Tibial nerve (tissue), 4 donors: ENCODE measurements at places on chromosomes 2 and 18. TPM values are rescaled to one million over a fixed set of nuclear protein-coding genes. Genes with fewer than 3 reads are reported as not detected.

The MLPH gene
- 64.2 TPM for total RNA-seq

- no peaks in the 10 kb centered on the region for H3K27me3 ChIP-seq
- no peak overlapping the region for H3K4me3 ChIP-seq
- no peaks in the 10 kb centered on the region for H3K36me3 ChIP-seq
- DNase-seq = no peak
- H3K4me1 ChIP-seq = no peaks in the 10 kb centered on the region
- H3K27ac ChIP-seq = no peak overlapping the region
Measured at GRCh38 chr2:210753386-210753785, 197.0 kb downstream of the CPS1 start.

The HOXD12 gene
- not detected for total RNA-seq

- no peak overlapping the region for H3K4me3 ChIP-seq
- no peaks in the 10 kb centered on the region for H3K36me3 ChIP-seq
- H3K4me1 ChIP-seq = no peaks in the 10 kb centered on the region
- H3K27ac ChIP-seq = no peak overlapping the region
- DNase-seq = no peak
- no peaks in the 10 kb centered on the region for H3K27me3 ChIP-seq
Measured at GRCh38 chr2:240347373-240347940, 88.0 kb upstream of the GPC1 start.

The COL4A3 gene
- 8.1 TPM for total RNA-seq

DNA sequence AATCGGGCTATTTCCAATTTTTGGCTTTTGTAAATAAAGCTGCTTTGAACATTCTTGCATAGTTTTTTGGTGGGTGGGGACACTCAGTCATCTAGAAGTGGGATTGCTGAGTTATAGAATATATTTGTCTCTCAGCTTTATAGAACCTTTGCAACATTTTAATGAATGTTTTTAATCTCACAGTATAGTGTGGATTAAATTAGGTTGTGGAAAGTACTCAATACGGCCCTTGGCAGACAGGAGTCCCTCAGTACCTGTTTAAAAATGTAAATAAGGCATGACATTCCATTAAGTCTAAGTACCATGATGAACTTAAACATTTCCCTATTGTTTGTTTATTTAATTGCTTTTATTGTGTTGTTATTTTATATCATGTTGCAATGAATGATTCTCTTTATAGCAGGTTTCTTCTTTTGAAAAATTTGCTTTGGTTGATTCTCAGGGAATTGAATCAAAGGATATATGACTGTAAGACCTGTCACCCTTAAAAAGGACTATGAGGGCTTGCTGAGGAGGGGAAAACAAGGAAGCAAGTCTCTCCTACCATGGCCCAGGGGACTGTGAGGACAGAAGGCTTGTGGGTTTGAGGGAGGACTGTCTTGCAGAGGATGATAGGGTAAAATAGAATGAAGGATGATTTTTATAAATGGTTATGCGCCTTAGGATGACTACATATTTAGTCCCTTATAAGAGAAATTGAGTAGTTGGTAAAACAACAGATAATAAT is 165.1 kb downstream of the RPIA start:
- DNase-seq = no peak
- H3K36me3 ChIP-seq = no peaks in the 10 kb centered on the region

DNA sequence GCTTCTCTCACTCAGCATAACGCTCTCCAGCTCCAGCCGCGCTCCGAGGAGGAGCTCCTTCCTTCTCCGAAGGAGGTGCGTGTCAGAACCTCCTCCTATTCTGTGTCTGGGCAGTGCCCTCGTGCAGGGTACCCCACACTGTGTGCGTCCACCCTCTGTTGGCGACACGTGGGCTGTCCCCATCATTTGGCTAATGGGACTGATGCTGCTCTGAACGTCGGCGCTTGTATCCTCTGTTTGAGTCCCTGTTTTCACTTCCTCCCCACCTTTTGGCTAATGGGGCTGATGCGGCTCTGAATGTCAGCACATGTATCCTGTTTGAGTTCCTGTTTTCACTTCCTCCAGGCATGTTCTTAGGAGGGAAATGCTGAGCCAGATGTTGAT is 22.2 kb downstream of the KCNG2 start:
- no peaks in the 10 kb centered on the region for H3K4me1 ChIP-seq
- no peak overlapping the region for H3K4me3 ChIP-seq
- peaks cover 2% of the 10 kb centered on the region for H3K27me3 ChIP-seq
- DNase-seq = no peak
- H3K36me3 ChIP-seq = no peaks in the 10 kb centered on the region

DNA sequence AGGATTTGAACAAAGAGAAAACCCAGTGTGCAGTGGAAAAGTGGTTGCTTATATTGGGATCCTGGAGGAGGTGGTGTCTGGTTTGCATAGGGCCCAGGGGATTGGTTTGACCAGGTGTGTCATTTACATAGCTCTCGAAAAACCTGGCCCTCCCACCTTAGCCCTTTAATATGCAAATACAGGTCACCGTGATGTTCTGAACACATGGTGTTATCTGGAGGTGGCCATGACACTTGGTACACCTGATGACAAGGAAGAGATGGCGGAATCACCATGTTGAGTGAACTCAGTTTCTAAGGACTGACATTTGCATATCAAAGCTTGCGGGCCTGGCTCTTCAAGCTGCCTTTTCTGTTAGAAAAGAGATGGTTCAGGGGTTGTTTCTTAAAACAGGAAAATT is 2.3 kb upstream of the NAPG start:
- peaks cover 54% of the 10 kb centered on the region for H3K4me1 ChIP-seq
- H3K36me3 ChIP-seq = no peaks in the 10 kb centered on the region
- DNase-seq = no peak
- no peak overlapping the region for H3K27ac ChIP-seq
- no peaks in the 10 kb centered on the region for H3K27me3 ChIP-seq

- no peaks in the 10 kb centered on the region for H3K27me3 ChIP-seq
- no peak overlapping the region for H3K4me3 ChIP-seq
- no peak for DNase-seq
Measured at GRCh38 chr2:102111823-102112222, 30.7 kb upstream of the IL1R1 start.

The MDH1B gene
- 2.4 TPM for total RNA-seq

The RANBP2 gene
- total RNA-seq = 47.4 TPM

The SPHKAP gene
- not detected for total RNA-seq

DNA sequence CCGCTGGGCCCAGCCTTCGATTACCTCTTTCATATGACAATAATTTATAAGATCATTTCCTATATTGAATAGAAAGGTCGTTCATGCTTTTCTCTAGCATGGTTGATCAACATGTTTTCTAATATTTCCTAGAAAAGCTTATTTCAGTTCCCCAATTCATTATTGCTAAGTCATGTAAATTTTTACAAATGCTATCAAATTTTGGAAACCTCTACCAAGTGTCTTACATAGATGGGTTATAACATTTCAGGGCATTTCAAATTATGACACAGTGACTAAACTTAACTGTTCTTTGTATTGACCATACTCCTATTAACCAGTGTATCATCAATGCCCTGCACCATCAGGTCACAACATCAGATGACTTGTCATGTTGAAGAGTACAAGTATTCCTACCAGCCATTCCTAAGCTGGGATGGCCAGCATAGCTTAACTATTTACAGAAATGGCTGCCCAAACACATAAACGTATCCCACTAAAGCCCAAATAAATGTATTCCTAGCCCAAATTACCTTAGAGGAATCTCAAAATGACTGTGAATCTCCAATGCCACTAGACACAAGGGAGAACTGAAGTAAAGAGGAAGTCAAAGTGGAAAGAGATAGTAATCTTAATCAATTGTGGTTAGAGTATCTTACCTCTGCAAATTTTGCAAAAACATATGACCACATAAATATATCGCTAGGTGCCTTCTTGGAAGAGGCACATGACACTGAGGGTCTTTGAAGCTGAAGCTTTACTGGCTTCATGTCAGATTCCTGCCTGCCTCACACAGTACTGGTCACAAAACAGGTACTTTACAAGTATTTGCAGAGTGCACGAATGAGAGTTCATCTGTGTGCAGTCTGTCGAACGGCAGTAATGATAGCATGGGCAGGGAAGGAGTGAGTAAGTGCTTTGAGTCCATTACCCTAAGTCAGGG is 87.3 kb upstream of the TLK1 start:
- no peak for DNase-seq
- no peaks in the 10 kb centered on the region for H3K27me3 ChIP-seq
- H3K4me3 ChIP-seq = no peak overlapping the region
- H3K36me3 ChIP-seq = no peaks in the 10 kb centered on the region

DNA sequence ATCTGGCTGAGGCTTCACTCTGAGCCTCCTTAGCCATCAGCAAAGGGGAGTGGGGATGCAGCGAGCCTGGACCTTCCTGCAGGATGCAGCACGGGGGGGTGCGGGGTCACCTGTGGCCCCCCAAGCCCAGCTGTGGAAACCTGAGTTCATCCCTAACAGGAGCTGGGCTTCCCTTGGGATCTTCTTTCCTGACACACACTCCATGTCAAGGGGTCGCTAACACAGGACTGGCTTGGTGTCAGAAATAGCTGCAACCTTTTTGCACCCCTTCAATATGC is 174.7 kb downstream of the RTP5 start:
- DNase-seq = no peak
- H3K36me3 ChIP-seq = no peaks in the 10 kb centered on the region
- no peak overlapping the region for H3K27ac ChIP-seq
- no peak overlapping the region for H3K4me3 ChIP-seq

- H3K27ac ChIP-seq = no peak overlapping the region
- no peak overlapping the region for H3K4me3 ChIP-seq
- no peak for DNase-seq
- H3K4me1 ChIP-seq = peaks cover 31% of the 10 kb centered on the region
Measured at GRCh38 chr2:46493241-46493970, 14.0 kb downstream of the TMEM247 start.

- no peak for DNase-seq
- H3K27ac ChIP-seq = no peak overlapping the region
- H3K4me1 ChIP-seq = peaks cover 3% of the 10 kb centered on the region
- H3K4me3 ChIP-seq = no peak overlapping the region
- H3K36me3 ChIP-seq = no peaks in the 10 kb centered on the region
- H3K27me3 ChIP-seq = no peaks in the 10 kb centered on the region
Measured at GRCh38 chr2:225002656-225003045, 39.6 kb downstream of the DOCK10 start.

GRCh38 chr2:12847694-12848575 is 131.2 kb downstream of the TRIB2 start:
- peaks cover 14% of the 10 kb centered on the region for H3K4me1 ChIP-seq
- H3K4me3 ChIP-seq = no peak overlapping the region

GRCh38 chr2:215836881-215837280 is 176.5 kb downstream of the MREG start:
- H3K4me1 ChIP-seq = no peaks in the 10 kb centered on the region
- no peak for DNase-seq
- H3K4me3 ChIP-seq = no peak overlapping the region
- no peak overlapping the region for H3K27ac ChIP-seq
- H3K36me3 ChIP-seq = no peaks in the 10 kb centered on the region

DNA sequence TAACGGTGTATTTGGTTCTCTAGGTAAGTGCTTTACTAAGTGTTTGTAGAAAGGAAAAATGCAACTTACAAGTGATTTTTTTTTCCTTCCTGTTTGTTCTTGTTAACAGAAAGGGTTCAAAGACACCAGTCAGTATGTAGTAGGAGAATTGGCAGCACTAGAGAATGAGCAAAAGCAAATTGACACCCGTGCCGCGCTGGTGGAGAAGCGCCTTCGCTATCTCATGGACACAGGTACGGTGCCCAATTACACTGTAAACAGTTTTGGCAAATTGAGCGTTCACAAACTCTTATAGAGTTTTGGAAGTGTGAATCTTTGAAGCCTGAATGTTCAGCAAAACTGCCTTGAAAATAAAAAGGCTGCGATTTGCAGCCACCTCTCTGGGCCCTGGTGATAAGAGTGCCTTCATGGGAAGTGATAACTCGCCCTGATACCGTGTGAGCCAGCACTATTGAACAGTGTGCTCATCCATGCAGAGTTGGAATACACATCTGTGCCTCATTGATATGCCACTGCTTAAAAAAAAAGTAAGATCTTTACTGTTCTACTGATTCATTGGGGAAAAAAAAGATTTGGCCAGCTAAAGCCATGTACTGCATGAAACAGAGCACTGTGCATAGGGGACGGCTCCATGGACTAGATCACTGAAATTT is 54.0 kb upstream of the OTX1 start:
- H3K36me3 ChIP-seq = peaks cover 60% of the 10 kb centered on the region
- no peaks in the 10 kb centered on the region for H3K27me3 ChIP-seq

The TANC1 gene
- total RNA-seq = 64.9 TPM

The HOXD8 gene
- total RNA-seq = 12.6 TPM

- H3K36me3 ChIP-seq = no peaks in the 10 kb centered on the region
- no peaks in the 10 kb centered on the region for H3K4me1 ChIP-seq
Measured at GRCh38 chr2:15544227-15544626, 16.9 kb downstream of the NBAS start.

The IL1B gene
- total RNA-seq = 0.22 TPM

DNA sequence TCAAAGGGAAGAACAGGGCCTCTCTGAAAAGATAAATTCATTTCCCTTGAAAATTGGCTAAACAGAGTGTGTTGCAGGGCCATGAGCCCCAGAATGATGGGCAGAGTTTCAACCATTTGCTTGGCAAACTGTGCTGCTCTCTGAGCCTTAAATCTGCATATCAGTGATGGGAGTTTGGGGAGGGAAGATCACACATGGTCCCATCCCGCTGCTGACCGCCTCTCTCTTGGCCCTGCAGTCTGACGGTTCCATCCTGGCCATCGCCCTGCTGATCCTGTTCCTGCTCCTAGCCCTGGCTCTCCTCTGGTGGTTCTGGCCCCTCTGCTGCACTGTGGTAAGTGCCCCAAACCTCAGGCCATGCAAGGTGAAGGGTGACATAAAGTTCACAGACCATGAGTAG is 139.0 kb downstream of the ANTXR1 start:
- H3K4me1 ChIP-seq = peaks cover 41% of the 10 kb centered on the region
- no peaks in the 10 kb centered on the region for H3K36me3 ChIP-seq
- no peak overlapping the region for H3K27ac ChIP-seq
- no peak overlapping the region for H3K4me3 ChIP-seq
- no peak for DNase-seq
- H3K27me3 ChIP-seq = no peaks in the 10 kb centered on the region

DNA sequence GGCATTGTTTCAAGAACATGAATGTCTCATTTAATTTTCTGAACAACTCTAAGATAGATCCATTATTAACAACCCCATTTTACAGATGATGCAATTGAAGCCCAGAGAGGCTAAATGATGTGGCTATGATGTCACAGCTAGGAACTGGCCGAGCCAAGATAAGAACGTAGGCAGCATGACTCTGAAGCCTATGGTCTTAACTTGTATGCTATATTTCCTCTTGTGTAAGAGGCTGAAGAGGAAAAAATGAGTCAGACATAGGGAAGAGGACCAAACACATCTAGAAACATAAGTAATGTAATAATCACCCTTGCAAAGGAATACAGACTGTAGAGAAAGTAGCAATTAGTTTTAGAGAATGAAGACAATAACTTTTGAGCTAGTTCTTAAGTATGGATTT is 416.8 kb downstream of the FIGN start:
- no peak for DNase-seq
- no peak overlapping the region for H3K27ac ChIP-seq
- no peaks in the 10 kb centered on the region for H3K4me1 ChIP-seq
- H3K4me3 ChIP-seq = no peak overlapping the region
